ENCODE measurements at places on chromosomes 4 and X.

- no peak for DNase-seq
These were observed 302.4 kb upstream of the PRPS2 start for GRCh38 chrX:12488771-12489170.

GRCh38 chrX:103467156-103467555, 52.1 kb downstream of the RAB40A start:
- DNase-seq: no peak

DNA sequence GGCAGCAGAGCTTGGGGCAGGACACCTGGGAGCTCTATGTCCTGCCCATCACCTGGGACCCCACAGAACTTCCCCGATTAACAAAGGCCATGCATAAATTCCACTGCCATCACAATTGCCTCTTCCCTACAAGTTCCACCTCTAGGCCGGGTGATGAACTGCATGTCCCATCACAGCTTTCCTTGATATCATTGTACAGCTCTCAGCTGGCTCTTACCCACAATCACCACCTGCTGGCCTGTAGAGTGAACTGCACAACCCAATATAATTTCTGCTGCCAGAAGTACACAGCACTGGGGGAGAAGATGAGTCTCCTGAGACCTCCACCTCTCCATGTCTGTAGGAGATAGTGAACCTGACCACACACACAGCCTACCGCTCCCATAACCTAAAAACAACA, 285.0 kb upstream of the AADAT start:
- DNase-seq: no peak

- no peak for DNase-seq
These were observed 37.0 kb downstream of the HAND2 start for GRCh38 chr4:173493041-173493440.

GRCh38 chrX:43003939-43004338, 226.0 kb upstream of the PPP1R2C start:
- no peak for DNase-seq

- DNase-seq: peak; percentile 3
These were observed 26.0 kb downstream of the KIT start for GRCh38 chr4:54683616-54684346.

DNA sequence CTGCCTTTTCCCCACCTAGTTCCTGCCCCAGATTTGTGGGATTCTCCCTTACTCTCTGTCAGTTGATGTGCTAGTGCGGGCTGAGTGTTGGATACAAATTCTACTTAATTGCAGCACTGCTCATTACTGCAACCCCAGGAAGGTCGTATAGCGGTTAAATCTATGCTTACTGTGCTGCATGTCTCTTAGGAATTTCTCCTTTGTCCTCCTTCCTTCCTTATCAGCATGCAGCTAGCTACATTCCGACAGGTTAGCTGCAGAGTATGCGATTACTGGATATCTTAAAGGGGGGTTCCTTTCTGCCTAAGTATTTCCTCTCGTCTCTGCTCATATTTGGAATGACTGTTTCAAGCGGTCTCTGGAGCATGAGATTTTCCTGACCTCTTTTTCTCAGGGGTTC, 662.8 kb downstream of the TLL1 start:
- no peak for DNase-seq

DNA sequence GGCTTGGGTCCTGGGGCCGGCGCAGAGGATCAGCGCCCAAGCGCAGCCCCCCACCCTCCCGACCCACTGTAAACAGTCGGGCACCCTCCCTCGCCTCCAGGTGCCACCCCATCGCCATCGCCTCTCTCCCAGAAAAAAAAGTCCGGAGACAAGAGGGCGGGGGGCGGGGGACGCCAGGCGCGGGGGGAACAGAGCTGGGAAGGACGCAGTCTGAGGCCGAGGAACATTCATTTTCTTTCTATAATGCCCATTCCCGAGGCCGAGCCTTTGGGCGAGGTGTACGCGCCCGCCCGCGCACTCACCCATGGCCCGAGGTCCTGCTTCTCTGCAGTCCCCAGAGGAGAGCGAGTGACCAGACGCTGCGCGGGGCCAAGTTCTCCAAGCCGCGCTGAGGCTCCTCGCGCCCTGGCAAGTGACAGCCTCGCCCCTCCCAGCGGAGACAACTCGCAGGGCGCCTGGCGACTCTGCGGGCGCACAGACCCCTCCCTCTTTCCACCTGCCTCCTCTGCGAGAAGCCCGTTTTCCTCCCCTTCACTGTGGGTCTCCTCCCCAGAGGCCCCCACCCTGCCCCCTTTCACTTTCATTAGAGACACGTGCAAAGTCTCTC, 63.5 kb upstream of the WDR17 start:
- DNase-seq: no peak

- DNase-seq: no peak
These were observed 172.7 kb upstream of the IL15 start for GRCh38 chr4:141463678-141464077.

DNA sequence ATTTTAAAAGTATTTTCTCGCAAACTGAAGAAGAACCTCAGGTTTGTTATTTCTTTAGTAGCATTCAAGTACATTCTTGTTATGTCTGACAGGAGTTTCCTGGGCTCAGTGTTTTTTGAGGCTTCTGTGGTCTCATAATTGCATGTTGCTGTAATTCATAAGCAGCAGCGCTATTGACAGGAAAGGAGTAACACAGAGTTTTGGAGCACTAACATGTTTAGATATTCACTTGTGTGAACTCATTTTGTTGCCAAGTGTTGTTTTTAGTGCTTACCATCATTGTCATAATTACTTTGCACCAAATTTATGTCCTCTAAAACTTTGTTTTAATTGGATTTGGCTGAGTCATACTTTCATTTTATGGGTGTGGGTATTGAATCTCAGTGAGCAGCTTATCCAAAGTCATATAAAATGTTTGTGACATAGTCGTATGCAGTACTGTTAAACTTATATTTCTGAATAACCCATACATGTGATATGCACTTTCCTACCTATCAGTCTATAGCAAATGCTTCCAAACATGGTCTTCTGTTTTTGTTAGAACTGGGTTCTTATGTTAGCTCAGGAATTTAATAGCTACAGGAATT, 358.7 kb upstream of the CTSO start:
- DNase-seq: no peak

GRCh38 chrX:14504960-14505538, 24.3 kb upstream of the GLRA2 start:
- no peak for DNase-seq

GRCh38 chr4:94934201-94934600, 176.4 kb downstream of the BMPR1B start:
- no peak for DNase-seq

DNA sequence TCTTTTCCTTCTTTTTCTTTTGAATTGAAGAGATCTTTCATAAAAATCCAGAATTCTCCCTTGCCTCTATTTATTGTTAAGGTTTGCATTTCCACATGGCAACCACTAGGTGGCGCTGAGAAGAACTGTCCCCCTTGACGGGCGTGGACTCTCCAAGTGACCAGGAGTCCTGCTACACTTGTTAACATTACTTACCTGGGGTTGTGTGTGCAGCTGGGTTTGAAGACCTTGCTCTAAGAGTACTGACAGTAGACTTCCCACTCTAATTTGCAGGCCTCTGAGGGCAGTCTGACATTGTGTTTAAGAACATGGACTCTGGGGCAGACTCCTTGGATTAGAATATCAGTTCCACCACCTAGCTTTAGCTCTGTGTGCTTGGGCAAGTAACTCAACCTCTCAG, 52.8 kb downstream of the GPRIN3 start:
- peak; percentile 1 for DNase-seq

GRCh38 chrX:106436691-106437090, 175.1 kb upstream of the RADX start:
- no peak for DNase-seq

DNA sequence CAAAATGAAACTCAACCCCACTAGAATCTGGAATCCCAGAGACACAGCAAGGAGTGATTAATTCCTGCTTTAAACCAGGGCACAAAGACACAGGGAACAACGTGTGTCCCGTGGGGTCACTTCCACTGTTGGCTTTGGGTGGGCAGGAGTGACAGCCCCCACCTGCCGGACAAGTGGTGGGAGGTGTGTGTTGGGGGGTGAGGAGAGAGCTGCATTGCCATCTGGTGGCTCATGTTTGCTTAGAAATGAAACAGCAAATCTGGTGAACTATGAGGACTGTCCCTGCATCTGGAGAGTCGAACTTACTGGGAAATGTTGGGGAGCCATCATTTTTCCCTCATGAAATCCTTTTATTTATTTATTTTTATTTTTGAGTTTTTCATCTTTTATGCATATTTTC, 75.9 kb upstream of the AFAP1 start:
- no peak for DNase-seq

GRCh38 chr4:128868758-128869157, 59.3 kb downstream of the JADE1 start:
- no peak for DNase-seq

GRCh38 chr4:150173432-150173861, 95.2 kb downstream of the DCLK2 start:
- DNase-seq: no peak

GRCh38 chr4:99763635-99764101, 53.0 kb upstream of the DAPP1 start:
- no peak for DNase-seq

GRCh38 chrX:23959781-23960180, 52.0 kb downstream of the CXorf58 start:
- no peak for DNase-seq

DNA sequence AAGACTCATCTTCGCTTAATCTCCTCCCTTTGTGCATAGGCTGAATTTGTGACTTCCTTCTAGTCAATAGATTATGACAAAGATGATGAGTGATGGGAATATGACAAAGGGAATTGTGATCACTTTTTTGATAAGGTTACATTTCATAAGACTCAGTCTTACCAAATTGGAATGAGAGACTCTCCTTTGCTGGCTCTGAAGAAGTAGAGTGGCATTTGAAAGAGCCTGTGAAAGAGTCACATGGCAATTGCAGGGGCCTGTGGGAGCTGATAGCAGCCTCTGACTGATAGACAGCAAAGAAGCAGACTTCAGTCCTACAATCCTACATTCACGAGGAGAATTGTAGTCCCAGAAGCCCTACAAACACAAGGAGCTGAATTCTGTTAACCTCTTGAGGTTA, 44.9 kb upstream of the ADAMTS3 start:
- DNase-seq: no peak

- no peak for DNase-seq
These were observed 122.1 kb downstream of the REELD1 start for GRCh38 chr4:146336410-146336807.

DNA sequence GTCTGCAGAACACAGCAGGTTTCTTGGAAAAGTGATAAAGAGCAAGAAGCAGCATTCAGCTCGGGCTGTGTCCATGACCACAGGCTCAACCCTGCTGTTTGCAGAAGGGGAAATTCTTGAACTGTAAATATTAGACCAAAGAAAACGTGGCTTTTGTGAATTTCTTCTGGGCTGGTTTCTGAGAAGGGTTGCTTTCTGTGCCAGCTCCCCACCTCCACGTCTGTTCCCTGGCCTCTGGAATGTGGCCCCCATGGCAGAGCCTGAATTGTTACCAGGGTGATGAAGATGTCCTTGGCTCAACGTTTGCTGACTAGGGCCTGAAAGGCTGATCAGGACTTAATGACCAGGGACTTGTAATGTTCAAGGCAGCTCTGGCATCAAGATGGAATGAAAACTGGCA, 116.0 kb downstream of the CPEB2 start:
- DNase-seq: no peak

- no peak for DNase-seq
These were observed 54.2 kb downstream of the SPATA18 start for GRCh38 chr4:52105276-52105675.

DNA sequence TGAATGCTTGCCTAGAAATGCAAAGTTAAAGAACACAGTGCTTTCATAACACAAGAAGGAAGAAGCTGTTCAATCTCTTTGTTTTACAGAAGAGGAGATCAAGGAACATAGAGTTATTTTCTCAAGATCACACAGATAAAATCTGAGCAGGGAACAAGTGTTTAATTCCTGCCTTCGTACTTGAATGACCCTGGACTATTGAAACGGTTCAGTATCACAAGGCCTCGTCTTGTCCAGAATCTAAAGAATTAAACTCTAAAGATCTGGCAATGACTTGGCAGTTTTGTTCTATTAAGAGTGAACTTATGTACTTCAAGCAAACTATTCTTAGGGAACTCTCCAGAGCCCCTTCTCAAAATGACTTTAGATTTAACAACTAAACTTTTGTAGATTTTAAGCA, 97.7 kb downstream of the ANXA5 start:
- no peak for DNase-seq

DNA sequence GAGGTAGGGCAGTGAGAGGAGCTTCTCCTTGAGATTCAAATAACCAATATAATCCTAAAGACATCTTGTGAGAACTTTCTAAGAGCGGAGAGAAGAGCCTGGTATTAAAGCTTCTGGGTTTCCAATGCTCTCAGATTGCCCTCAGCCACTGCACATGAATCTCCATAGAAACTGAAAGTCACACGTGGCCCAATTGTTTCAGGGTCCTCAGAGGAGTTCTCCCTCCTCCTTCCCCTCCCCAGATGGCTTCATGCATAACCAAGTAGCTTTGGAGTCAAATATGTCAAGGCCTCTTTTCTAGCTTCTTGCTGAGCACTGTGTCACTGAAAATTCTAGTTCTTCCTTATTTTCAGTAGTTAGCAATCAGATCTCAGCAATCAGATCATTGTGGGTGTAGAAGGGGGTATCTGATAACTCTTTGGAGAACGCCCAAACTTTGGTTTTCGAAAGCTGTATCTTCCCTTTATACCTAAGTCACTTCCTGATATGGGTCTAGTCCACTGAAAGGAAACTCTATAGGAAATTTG, 2.2 kb downstream of the BTK start:
- no peak for DNase-seq

GRCh38 chr4:20832826-20833225, 132.6 kb downstream of the PACRGL start:
- no peak for DNase-seq

DNA sequence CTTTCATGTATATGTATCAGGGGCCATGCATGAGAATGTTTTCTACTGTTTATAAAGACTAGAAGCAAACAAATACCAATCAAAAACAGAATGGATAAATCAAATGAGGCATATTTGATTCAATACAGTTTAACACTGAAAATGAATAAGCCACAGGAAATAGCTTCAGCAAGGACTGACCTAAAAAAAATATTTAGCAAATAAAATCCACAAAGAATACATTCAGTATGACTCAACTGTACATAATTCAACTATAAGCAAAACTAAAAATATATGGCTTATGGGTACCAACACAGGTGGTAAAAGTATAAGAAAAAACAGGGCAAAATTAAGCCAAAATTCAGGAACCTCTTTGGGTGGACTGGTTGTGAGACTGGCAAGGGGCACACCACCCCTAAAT, 112.9 kb downstream of the KCNIP4 start:
- no peak for DNase-seq

DNA sequence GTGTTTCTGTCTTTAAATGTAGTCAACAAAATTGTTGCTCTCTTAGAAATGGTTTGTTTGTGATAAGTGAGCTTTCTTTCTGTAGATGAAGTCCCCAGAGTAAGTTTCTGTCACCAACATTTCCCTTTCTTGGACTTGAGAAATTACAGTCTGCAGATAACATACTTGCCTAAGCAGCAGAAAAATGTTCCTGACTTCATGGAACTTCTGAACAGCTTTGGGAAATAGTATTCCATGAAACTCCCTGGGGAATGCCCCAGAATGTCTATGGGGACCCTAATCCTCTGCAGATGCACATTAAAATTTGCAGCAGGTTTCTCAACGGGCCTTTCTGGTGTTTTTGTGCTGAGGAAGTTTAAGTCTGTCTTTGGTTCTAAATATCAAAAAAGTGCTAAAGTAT, 38.6 kb upstream of the NEIL3 start:
- no peak for DNase-seq
